ENCODE measurements at places on chromosomes 1 and 21.

DNA sequence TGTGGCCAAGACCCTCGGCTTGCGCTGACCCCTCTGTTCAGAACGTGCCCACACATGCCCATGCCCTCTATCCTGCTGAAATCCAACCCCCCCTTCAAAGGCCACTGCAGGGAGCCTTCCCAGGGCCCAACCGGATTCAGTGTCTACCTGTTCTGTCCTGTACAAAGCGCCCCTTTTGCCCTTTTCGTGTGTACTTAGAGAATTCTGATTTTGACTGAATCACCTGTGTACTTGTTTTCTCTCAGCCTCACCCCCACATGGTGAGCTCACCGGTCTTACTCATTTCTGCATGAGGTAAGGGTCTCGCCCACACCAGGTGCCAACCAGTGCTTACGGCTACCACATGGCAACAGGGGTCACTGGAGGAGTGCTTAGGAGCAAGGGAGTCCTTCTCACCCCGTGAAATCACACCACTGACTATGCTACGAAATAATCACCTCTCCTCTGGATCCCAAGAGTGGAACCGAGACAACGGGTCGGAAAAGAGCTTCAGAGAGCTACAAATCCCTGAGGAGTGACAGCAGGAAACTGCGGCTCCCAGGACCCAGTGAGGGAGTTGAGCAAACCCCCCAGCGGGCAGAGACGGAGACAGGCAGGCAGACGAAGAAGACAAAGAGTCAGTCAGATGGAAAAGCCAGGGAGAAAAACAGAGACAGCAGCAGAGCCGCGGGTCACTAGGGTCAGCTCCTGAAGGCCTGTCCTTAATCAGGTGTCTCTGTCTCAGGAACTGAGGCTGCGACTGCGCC, 2.1 kb upstream of the S100A2 start:
- DNase-seq: no peak

DNA sequence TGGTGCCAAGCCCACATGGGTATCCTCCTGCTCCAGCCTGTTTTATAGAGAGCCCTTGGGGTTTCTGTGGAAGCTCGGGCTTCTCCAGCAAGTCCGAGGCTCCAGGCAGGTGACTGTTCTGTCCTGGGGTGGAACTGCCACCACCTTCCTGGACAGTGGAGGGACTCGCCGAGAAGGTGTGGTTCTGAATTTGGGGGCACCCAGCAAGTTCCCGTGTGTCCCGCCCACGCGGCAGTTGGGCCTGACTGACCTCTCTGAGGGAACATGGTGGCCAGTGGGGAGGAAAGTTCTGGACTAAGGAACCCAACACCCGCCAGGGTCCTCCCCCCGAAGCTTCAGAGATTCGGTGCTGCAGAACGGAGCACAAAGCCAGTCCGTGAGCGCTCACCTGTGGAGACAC, 158.1 kb upstream of the C1orf174 start:
- no peak for DNase-seq

GRCh38 chr1:167634435-167634834, 4.4 kb downstream of the RCSD1 start:
- no peak for DNase-seq

- DNase-seq: no peak
Measured at GRCh38 chr1:5858844-5859407, 133.3 kb downstream of the NPHP4 start.

DNA sequence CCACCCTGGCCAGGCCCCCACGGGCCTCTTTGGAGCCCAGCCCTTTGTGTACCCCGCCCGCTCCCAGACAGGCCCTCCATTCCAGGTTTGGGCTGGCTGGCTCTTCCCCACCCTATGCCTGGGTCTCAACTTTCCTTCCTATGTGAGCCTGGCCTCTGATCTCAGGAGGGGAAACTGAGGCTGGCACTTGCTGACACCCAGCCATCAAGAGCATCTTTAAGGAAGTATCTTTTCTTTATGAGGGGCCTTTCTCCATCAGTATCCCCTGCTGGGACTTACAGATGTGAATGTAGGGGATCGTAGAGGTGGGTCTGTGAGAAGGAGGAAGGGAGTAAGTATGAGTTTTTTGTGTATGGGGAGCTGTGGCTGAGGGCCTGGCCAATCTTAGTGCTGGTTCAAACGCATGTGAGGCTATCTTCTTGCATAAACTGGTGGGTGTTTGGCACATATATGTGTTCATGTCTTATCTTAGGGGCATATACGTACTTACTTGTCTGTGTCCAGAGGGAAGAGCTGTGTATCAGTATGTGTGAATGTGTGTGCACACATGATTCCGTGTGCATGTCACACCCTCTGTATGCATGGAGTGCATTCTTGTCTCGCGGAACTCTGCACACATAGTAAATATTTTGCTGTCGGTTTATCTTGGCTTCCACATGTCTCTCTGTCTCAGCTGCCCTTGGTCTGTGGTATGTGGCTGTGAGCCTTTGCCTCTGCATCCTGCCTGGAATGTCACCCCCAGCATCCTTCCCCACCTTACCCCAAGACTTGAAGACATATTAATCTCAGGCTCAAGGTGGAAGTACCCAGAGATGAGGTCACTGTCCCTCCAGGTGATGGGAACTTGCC, 5.4 kb downstream of the NECTIN4 start:
- no peak for DNase-seq

GRCh38 chr1:242761556-242761955, 237.1 kb upstream of the PLD5 start:
- no peak for DNase-seq

- no peak for DNase-seq
Measured at GRCh38 chr1:116434849-116435248, 61.8 kb downstream of the ATP1A1 start.

GRCh38 chr1:52970149-52970548, 43.1 kb downstream of the SCP2 start:
- DNase-seq: peak; percentile 11

- DNase-seq: peak; percentile 59
Measured at GRCh38 chr1:223401873-223402789, 8.9 kb downstream of the CCDC185 start.

DNA sequence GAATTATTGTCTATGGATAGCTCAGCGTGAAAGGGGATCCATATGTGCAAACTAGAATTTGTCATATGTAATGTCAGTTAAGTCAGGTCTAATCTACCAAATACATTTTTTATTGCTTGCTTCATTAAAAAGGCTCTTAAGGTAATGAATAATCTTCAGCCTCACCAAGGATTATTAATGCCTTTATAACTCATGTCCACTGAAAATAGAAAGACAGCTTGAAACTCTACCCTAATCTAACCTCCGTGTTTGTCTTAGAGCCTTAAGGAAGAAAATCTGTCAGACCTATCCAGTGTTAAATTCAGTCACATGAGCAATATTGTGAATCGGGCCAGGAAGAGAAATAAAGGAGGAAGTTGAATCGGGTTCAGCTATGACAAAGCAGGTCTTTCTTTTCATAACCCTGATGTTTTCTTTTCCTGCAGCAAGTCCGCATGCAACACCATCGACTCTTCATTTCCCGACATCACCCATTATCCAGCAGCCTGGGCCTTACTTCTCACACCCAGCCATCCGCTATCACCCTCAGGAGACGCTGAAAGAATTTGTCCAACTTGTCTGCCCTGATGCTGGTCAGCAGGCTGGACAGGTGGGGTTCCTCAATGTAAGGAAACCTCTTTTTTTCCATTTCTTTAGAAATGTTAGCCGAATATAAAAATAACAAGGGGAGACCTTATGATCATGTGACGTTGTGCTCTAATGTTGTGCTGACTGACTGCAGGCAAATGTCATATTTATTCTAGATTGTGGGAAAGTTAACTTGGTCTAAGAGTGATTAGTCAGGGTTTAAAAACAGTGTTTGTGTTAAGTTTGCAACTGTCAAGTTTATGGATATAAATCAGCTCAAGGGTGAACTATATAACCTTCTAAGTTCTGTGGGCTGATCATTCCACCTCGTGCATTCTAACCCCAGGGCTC, 321.0 kb downstream of the TM2D1 start:
- no peak for DNase-seq

DNA sequence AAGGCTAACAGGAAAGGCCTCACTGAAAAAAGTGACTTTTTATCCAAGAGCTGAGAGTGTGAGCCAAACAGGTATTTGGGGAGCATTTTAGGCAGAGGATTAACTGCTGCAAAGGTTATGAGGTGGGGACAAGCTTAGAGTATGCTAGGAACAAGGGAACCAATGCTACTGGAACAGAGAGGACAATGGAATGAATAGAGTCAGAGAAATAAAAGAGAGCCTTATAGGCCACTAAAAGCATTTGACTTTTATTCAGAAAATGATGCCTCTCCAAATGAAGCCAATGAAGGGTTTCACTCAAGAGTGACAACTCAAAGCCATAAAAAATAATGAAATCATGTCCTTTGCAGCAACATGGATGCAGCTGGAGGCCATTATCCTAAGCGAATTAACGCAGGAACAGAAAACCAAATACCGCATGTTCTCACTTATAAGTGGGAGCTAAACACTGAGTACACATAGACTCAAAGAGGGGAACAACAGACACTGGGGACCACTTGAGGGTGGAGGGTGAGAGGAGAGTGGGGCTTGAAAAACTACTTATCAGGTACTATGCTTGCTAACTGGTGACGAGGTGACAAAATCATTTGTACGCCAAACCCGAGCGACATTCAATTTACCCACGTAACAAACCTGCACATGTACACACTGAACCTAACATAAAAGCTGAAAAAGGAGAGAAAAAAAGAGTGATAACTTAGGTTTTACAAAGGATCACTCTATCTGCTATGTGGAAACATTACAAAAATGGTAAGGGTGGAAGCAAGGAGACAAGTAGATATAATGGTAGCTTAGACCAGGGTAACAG, 11.1 kb downstream of the PTP4A2 start:
- DNase-seq: no peak

DNA sequence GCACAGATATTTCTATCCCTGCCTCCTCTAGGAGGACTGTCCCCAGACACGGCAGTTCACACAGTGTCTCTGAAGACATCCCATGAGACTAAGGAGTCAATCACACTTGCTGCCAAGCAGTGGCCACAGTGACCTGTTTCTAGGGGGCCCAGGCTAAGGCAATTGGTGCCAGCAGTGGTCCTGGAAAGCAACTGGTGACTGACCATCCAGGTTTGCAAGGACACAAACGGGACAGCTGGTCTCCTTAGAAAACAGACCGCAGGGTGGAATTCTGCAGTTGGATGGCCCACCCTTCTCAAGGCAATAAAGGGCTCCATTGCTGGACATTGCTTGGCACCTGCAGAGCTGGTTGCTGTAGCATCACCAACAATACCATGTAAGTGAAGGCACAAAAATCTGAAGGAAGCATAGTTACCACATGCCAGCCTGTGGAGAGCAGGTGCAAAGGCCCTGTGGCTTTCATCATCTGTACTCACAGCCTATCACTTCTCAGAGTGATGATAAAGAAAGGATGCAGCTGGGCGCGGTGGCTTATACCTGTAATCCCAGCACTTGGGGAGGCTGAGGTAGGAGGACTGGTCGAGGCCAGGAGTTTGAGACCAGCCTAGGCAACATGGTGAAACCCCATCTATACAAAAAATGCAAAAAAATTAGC, 81.5 kb downstream of the STUM start:
- DNase-seq: no peak

DNA sequence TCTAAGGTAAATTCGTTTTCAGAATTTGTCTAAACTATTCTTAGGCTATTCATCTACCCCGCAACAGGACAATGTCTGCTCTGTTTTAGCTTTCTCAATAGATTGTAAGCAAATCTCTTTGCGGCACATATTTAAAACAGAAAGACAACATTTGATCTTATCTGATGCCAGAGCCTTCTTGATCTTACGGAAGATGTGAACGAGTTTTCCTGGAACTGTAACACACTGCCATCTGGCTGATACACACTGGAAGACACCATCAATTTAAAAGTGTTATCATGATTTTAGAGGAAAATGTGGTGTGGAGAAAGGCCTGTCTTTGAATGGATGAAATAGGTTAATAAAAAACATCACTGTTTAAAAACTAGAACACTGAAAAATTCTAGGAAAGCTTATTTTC, 36.1 kb downstream of the COA6 start:
- DNase-seq: no peak

- no peak for DNase-seq
Measured at GRCh38 chr1:11520531-11521233, 41.7 kb downstream of the DISP3 start.

DNA sequence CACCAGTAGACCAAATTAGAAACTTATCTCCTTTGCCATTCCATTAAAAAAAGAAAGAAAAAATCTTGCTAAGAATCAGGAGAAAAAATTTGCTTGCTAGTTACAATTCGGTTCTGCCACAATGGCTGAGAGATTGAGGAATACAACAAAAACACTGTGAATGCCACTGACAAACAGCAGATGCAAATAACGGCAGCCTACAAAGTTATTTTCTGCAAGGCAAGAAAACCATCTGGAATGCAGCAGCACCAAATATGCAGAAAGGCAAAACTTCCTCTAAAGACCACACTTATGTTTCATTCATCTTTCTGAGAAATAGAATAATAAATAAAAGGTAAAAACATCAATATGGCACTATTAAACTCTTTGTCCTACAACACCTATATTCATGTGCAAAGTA, 75.7 kb downstream of the ENAH start:
- no peak for DNase-seq

DNA sequence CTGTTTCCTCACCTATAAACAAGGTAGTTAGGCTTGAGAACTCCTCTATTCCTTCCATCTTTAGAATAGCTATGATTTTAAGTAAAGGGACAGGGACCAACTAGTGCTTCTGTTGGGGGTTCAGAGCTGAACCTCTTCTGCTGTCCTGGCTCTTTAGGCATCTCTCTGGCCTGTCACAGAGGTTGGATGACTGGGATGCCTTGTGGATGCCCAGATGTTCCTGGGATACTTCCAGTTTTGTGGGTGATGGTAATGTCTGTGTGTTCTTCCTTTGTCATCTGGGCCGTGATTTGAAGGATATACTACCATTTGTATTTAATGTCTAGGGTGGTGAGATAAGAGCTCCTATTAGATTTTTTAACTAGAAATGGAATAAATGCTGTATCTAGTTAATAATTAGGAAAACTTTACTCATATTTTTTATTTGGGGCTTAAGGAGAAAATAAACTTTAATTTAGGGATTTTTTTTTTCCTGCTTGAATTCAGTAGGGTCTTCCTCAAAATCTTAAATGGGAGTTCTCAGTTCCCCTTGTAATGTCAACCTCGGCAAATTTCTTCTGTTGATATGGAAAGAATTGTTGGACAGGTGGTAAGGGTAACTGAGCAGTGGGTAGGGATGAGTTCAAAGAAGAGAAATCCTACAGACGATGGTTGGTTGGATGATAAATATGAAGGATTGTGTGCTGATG, 47.2 kb downstream of the LAMC1 start:
- no peak for DNase-seq

DNA sequence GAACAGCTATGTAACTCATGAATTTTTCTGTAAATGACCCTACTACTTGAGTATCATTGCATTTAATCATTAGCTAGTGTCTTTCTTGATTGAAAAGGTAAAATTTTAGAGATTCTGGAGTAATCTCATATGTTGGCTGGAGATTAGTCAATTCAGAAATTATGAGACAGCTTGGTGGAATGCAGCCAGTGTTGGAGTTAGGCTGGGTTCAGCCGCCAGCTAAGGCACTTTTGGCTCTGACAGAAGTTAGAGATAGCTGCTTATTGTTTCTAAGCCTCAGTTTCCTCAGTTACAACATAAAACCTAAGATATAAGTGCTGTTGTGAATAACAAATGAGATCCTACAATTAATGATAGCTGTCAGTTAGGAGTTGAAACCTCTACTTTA, 49.4 kb downstream of the TBCE start:
- DNase-seq: no peak

All from astrocyte of the cerebellum (primary cell).